Sciatic nerve (tissue), 2 donors: ENCODE measurements at places on chromosomes 1 and 21. TPM values are rescaled to one million over a fixed set of nuclear protein-coding genes. Genes with fewer than 3 reads are reported as not detected.

DNA sequence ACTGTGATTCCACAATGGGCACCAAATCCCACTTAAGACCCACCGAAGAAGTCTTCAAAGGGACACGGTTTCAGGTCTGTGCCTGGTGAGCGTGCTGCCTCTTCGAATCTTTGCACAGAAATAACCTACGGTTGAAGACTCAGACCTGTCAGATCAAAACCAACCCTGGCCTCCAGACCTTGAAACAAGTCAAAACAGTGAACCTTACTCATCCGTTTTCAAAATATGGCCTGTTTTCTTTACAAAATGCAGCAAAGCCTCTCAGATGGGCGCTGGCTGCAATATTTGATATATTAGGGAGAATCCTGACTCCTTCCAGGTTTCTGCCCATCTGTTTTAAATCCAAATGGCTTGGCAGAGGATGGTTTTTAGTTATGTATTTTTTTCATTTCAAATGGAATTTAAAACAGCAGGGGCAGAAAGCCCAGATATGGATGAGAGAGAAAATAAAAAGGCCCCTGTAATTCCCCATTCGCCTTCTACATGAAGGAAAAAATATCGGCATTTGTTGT is 14.0 kb downstream of the JUN start:
- DNase-seq = no peak

DNA sequence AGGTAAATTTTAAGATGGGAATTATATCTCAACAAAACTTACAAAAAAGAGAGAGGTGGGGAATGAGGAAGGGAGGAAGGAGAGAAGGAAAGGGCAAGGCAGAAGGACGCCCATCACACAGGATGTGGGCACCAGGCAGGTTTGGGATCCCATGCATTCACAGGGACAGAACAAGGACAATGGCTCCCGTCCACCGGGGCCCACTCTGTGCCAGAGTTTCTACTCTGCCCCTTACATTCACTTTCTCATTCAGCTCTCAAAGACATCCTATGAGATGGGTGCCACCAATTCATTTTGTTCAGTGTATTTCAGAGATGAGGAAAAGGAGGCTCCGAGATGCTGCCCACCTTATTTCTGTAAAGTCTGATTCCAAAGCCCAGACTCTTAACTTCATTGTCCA is 7.4 kb downstream of the CLEC20A start:
- DNase-seq = no peak

- no peak for DNase-seq
These were observed 3.7 kb upstream of the TRIM62 start for GRCh38 chr1:33185541-33185940.

Gene ZNF669
- 6.7 TPM for total RNA-seq

DNA sequence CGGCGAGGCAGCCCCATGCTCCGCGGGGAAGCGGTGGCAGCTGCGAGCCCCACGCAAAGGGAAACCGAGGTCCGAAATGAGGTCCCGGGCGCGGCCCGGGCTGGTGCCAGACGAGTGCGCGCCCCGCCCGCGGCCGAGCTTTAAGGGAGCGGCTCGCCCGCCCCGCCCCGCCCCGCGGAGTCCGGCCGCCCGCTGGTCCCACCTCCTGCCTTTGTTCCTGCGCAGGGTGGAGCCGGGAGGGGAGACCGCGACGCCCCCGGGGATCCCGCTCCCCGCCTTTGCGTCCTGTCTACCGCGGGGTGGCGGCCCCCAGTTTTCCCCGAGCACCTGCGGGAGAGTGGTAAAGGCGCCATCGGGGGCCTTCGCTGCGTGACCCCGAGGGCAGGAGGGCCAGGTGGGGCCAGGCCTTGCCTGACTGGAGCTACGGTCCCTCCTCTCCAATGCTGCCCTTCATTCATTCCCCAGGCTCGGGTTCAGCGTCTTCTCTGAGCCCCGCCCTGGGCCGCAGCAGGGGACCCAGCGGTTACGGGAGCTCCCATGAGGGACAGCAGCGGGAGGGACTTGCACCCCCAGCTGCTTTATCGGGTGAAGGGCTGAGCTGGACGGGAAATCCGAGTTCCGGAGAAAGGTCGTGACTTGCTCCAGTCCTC is at the start of gene HES2:
TSS of gene HES2 (minus strand) at position 116 of the 650 bp plus-strand sequence. CDS start at position 17, 99 bp downstream.
- no peak for DNase-seq

Gene RNF220
- 60.0 TPM for total RNA-seq

DNA sequence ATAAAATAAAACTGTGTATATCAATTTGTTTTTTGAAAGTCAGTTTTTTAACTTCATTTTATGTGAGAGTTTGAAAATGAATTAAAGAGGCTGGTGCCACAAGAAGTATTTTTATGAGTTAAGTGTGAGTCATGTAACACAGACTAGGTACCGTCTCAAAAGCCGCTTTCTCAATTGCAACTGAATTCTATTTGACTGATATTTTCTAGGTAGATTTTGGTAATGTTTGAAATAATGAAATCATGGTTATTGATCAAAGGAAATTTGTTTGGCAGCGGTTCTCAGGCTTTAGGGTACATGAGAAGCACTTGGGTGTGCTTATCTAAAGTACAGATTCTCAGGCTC is 4.6 kb downstream of the SNX27 start:
- no peak for DNase-seq
